ENCODE measurements at places on chromosomes 12 and 14. TPM values are rescaled to one million over a fixed set of nuclear protein-coding genes. Genes with fewer than 3 reads are reported as not detected.

SERPINA9 gene
- not detected for total RNA-seq

GNB3 gene
- 6.2 TPM for total RNA-seq

HOTAIR gene
- not detected for total RNA-seq

PCED1B gene
- total RNA-seq: 2.1 TPM

NXPH4 gene
- total RNA-seq: 1.8 TPM

TMCC3 gene
- total RNA-seq: 14.9 TPM

REM2 gene
- total RNA-seq: not detected

OASL gene
- 0.88 TPM for total RNA-seq

MAP1LC3B2 gene
- 2.0 TPM for total RNA-seq

KRT73 gene
- not detected for total RNA-seq

ESPL1 gene
- 19.0 TPM for total RNA-seq

EXOC3L4 gene
- 2.4 TPM for total RNA-seq

C12orf50 gene
- not detected for total RNA-seq

CABP1 gene
- total RNA-seq: not detected

OTOGL gene
- total RNA-seq: 0.14 TPM

WSCD2 gene
- not detected for total RNA-seq

CARMIL3 gene
- total RNA-seq: under 0.01 TPM

MAPK1IP1L gene
- total RNA-seq: 28.7 TPM

MYO1A gene
- total RNA-seq: not detected

ZDHHC22 gene
- not detected for total RNA-seq

SMIM41 gene
- total RNA-seq: 1.0 TPM

HRK gene
- not detected for total RNA-seq

MIPOL1 gene
- 13.5 TPM for total RNA-seq

PRR4 gene
- total RNA-seq: 2.0 TPM

PXMP2 gene
- total RNA-seq: 11.0 TPM

CELA1 gene
- total RNA-seq: not detected

TAMALIN gene
- 1.9 TPM for total RNA-seq

EFS gene
- 1.5 TPM for total RNA-seq

CTSG gene
- total RNA-seq: not detected

NKX2-1 gene
- not detected for total RNA-seq

PLEKHH1 gene
- total RNA-seq: 1.3 TPM

SFSWAP gene
- 26.5 TPM for total RNA-seq

GNG2 gene
- 33.1 TPM for total RNA-seq

TAS2R42 gene
- total RNA-seq: not detected

NELL2 gene
- total RNA-seq: not detected

SLC17A8 gene
- total RNA-seq: not detected

CCDC184 gene
- 0.29 TPM for total RNA-seq

OR4K1 gene
- not detected for total RNA-seq

UNC79 gene
- under 0.01 TPM for total RNA-seq

TSPAN11 gene
- total RNA-seq: 0.14 TPM

SOX5 gene
- 22.5 TPM for total RNA-seq

DPPA3 gene
- total RNA-seq: not detected

ARHGEF40 gene
- 17.5 TPM for total RNA-seq

KLRG1 gene
- 0.29 TPM for total RNA-seq

AMDHD1 gene
- 0.14 TPM for total RNA-seq

NFATC4 gene
- total RNA-seq: 57.7 TPM

ACSM4 gene
- not detected for total RNA-seq

MLEC gene
- total RNA-seq: 121 TPM

APOF gene
- total RNA-seq: not detected

SIX4 gene
- total RNA-seq: 16.6 TPM

NPFF gene
- not detected for total RNA-seq

SELPLG gene
- 2.1 TPM for total RNA-seq

All from placental pericyte (primary cell).